ENCODE measurements at places on chromosomes 2 and 18.

GRCh38 chr2:230435431-230435830, 19.4 kb downstream of the SP100 start:
- no peak for DNase-seq

GRCh38 chr2:240988146-240988545, 10.3 kb upstream of the SNED1 start:
- DNase-seq: no peak

- DNase-seq: no peak
These were observed 4.8 kb downstream of the IL1F10 start for GRCh38 chr2:113072584-113072983.

GRCh38 chr2:185393091-185393490, 345.5 kb upstream of the FSIP2 start:
- DNase-seq: no peak

GRCh38 chr2:3451926-3452671, 67.2 kb downstream of the ADI1 start:
- no peak for DNase-seq

GRCh38 chr2:120018549-120018948, 5.7 kb downstream of the EPB41L5 start:
- DNase-seq: no peak

- no peak for DNase-seq
These were observed 62.8 kb upstream of the NCK2 start for GRCh38 chr2:105681927-105682326.

- no peak for DNase-seq
These were observed 16.5 kb downstream of the AFTPH start for GRCh38 chr2:64540615-64541014.

DNA sequence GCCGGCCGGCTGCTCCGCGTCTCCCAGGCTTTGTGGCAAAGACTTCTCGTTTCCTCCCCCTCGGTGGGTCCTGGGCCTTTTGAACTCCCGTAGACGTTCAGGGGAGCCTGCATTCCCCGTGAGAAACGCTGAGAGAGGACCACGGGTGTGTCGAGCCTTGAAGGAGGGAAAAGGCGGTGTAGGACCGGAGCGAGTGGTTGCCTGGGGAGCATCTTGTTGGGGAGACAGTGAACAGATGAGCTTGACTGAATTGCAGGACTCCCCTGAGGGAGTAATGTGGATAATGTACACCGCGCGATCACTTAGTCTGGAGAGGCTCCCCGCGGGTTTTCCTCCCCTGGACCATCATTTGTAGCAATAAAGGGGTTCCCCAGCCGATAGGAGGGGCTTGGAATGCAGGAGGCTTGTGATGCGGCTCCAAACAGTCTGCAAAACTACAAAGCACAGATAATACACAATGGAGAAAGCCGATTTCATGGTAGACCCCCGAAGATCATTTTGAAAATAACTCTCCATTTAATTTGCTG, 769 bp downstream of the ALMS1 start:
- no peak for DNase-seq

DNA sequence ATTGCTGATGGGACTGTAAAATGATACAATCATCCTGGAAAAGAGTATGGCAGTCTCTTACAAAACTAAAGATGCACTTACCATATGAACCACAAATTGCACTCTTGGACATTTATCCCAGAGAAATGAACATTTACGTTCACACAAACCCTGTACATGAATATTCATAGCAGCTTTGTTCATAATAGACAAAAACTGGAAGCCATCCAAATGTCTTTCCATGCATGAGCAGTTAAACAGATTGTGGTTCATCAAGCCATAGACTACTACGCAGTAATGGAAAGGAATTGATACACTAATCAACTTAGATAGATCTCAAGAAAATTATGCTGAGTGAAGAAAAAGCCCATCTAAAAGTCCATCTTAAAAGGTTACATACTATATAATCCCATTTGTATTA, 156.1 kb upstream of the SLC39A10 start:
- DNase-seq: no peak

DNA sequence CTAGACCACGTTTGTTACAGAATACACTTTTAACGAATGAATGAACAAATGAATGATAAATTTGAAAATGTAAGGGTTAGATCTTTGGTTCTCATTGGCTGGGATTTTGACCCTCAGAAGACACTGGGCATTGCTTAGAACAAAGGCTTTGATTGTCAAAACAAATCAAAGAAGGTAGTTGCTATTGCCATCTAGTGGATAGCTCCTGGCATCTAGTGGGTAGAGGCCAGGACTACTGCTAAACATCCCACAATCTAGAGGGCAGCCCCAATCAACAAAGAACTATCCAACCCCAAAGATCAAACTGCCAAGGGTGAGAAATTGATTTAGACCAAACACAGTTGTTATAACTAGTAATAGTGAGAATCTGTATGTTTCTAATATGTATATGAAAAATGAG, 552.3 kb downstream of the KCNJ3 start:
- DNase-seq: no peak

Measured in stimulated activated naive CD4-positive, alpha-beta T cell (primary cell).